ENCODE measurements at places on chromosomes 5 and 9. TPM values are rescaled to one million over a fixed set of nuclear protein-coding genes. Genes with fewer than 3 reads are reported as not detected.
A peak's percentile ranks its signal among the peaks of the same experiment; 100 is the strongest.

The PRUNE2 gene
- 0.27 TPM for total RNA-seq

The CCDC192 gene
- total RNA-seq: not detected

The EIF4E1B gene
- total RNA-seq: not detected

DNA sequence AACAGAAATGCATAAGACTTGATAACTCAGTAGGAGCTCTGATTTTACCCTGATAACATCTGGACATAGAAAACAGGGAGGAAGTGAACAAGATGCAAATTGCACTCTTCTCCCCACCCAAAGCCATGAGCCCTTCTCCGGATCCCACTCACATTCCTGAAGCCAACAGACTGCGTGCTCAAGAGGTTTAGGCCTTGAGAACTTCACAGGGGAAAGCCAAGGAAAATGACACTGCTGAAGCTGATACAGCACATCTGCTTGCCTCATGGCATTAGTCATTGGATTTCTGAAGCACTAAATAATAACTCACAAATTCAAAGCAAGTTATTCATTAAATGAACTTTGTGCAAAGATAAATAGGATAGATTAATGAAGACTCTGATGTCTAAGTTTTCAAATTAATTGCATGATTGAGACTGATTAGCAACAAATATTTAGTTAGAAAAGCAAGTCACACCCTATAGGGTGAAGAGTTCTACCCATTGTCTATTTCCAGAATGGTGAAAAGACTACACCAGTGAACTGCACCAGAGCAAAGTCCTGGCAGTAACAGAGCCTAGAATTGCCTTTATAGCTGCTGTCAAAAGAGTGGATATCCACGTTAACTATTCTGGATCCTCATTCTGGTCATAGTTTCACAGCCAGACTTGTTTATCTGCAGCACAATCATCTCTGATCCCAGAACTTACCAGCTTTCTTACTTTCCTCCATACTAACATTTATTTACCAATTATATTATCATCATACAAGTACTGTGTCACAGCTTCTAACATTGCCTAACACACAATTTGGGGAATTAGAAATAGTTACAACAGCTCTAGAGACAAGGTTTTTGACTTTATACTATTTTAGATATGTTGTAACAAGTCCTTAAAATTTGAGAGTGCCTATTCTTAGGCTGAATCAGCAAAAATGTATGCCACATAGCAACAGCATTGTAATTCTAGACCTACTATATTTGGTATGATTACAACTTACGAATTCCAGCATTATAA, 432.1 kb upstream of the RGMB start:
- no peak for DNase-seq

GRCh38 chr5:126377424-126377823, 45.8 kb upstream of the GRAMD2B start:
- DNase-seq: no peak

GRCh38 chr9:95841377-95841776, 34.1 kb upstream of the ERCC6L2 start:
- DNase-seq: no peak

DNA sequence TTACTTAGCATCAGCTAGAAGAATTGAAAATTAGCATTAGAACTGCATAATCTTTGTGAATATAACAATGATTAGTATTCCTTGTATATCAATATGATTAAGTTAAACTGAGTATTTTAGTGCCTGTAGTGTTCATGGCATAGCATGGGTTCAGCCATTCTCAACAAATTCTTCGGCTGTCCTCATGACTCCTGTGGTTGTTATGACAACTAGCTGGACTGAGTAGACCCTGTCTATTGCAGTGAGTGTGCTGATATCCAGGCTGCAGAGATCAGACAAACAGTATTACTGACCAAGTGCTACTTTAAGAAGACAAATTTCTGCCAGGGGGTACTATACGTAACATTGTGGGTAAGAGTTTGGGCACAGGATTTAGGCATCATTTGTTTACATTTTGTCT, 125.9 kb downstream of the NUDT12 start:
- DNase-seq: no peak

DNA sequence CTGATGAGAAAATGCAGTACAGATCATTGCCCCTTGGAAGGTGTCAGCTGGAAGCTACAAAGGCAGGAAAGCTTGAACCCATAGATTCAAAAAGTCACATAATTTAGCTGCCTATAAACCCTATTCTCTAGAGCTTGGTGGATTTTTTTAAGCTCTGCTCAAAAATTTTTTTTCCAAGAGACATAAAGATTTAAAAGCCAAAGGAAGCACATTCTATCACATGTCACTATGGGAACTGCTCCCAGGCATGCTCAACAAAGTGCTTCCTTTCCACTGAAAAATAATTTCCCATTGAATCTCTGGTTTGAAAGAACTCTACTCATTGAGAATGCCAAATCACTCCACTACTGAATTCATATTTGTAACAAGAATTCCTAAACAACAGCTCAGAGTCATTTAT, 419.8 kb downstream of the CETN3 start:
- DNase-seq: no peak

GRCh38 chr9:6758248-6758497, 400 bp downstream of the KDM4C start:
- no peak for DNase-seq

DNA sequence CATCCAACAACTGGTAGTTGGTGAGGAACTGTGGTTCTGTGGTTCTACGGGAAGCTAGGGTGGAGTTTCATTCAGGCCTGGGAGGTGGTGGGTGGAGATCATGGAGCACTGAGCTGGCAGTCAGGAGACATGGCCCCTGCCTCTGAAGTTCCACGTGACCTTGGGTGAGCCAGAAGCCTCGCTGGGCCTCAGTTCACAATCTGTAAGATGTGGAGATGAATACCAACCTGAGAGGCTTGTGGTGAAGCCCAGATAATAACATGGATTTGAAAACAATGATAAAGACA, 177.9 kb downstream of the MACROH2A1 start:
- no peak for DNase-seq

- DNase-seq: no peak
Measured at GRCh38 chr5:40150896-40151295, 528.8 kb upstream of the PTGER4 start.

- DNase-seq: no peak
Measured at GRCh38 chr5:96487859-96488258, 54.8 kb upstream of the PCSK1 start.

DNA sequence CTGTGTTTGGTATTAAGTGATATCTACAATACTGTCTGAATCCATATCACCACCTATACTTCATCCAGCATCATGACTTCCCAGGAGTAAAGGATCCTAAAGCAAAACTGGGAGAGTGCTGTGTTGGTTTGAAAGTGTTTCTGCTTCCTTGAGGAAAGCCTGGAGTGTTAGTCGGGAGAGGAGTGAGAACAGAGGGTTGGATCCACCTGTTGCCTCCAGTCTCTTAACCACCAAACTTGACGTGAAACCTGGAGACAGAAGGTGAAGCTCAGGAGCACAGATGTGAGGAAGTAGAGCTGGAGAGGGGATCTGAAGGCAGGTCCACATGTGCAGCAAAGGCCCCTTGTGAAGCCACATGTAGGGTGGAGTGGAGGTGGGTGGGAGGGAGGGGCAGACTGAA, 88.2 kb downstream of the EGFLAM start:
- no peak for DNase-seq

- DNase-seq: no peak
Measured at GRCh38 chr5:115847290-115847689, 5.6 kb downstream of the AP3S1 start.

DNA sequence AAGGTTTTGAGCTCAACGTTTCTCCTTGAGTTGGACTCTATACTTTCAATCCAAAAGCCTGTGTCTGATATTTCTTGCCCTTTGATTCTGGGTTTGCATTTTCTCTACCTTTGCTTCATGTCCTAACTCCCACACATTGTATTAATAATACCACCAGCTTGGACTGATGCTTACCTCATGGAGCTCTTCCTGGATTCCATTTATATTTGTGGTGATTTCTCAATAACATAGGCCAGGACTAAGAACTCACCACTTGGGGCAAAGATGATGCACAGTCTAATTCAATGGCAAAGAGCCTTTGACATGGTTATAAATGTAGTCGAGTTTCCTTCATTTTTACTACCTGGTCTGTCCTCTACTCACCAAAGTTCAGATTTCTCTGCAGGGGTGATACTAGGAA, 27.5 kb upstream of the EFNA5 start:
- no peak for DNase-seq

GRCh38 chr9:91948597-91949391, 1.2 kb downstream of the ROR2 start:
- peak; percentile 17 for DNase-seq

DNA sequence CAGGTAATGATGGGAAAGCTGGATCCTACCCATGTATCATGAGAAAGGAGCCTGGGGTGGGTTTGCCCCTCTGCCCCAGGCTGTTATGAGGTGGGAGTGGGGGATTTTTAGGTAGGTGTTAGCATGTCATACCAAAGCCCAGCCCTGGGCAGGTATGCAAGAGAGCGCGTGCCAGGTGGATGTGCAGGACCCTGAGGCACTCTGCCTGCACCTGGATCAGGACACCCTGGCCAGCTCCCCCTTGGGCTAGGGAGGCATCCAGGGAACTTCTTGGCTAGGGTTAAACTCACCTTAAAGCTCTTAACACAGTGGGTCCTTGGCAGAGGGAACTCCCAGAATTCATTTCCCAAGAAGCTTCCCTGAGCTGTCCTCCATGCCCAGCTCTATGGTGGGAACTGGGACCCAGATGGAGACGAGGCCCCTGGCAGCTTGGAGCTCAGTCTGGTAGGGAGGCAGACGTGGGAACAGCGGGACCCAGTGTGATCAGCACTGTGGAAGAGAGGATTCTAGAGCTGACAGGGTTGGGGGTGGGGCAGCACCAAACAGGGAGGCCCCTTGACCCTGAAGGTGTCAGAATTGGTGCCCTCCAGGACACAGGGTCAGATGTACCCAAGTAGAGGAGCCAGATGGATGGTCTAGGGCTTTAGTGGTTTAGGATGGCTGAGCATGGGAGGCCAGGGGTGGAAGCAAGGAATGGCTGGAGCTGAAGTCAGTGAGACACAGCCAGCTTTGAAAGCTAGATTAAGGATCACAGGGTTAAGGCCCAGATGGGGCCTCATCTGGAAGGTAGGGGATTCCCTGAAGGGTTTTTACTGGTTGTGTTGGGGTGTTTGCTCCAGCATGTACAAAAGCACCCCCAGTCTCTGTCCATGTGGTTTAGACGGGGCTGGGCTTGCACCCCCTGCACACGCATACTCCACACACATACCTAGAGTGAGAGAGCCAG, 2.2 kb upstream of the PRR7 start:
- no peak for DNase-seq

- no peak for DNase-seq
Measured at GRCh38 chr5:112276991-112277390, 142.1 kb downstream of the EPB41L4A start.

- no peak for DNase-seq
Measured at GRCh38 chr9:135156525-135157510, 69.3 kb downstream of the OLFM1 start.

GRCh38 chr9:124399323-124399967, 15.8 kb downstream of the PSMB7 start:
- no peak for DNase-seq
